ENCODE measurements at places on chromosomes 5 and 9.

DNA sequence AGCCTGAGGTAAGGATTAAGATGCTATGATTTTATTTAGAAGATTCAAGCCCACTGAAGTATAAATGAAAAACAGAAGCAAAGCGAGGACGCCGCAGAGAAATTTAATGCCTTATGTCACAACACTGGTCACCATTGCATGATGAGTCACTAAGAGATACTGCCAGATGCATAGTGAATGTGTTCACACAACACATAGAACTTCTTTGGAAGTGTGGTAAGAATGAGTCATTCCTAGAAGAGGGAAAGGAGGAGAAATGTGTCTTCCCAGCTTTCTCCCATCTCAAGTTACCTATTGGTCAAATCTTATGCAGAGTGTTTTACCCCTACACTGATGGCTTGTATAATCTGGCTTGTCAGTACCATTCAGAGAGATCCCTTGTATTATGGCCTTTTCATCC is 465.3 kb upstream of the ARRDC3 start:
- no peak for DNase-seq

- DNase-seq = no peak
These were observed 188.5 kb downstream of the DAB2IP start for GRCh38 chr9:121839726-121840500.

GRCh38 chr9:34179213-34180136 is 632 bp downstream of the UBAP1 start:
- DNase-seq = no peak

- DNase-seq = no peak
These were observed 92.6 kb downstream of the C9orf152 start for GRCh38 chr9:110115341-110115820.

DNA sequence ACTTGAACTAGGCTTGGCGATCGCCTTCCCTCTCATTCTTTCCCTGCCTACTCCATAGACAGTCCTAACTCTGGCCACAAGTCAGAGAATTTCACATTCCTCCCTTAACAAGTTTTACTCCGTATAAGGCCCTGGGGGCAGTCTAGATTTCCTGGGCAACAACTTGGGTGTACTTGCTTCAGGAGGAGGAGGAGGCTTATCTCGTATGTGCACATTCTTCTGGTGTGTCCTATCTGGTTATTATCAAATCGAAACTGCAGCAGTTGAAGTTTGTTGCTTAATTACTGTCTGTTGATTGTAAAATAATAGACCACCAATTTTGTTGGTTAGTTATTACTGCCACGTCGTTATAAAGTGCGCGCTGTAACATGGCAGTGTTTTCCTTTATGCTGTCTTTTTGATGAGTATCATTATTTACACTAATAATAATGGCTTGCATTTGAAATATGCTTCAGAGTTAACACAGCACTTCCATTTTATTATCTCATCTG is 42.0 kb downstream of the PIP5K1B start:
- no peak for DNase-seq

GRCh38 chr5:180128671-180129261 is 57.2 kb upstream of the RNF130 start:
- DNase-seq = no peak
